Activated T-cell treated with anti-CD3 and anti-CD28 coated beads, Interleukin-2, amount 50 U/mL, for 1 hour (primary cell): ENCODE measurements at places on chromosomes 12 and 14.

- no peak for DNase-seq
Observed at GRCh38 chr14:51182131-51182565, 57.9 kb upstream of the TMX1 start.

- DNase-seq: no peak
Observed at GRCh38 chr14:48546996-48547395, 871.6 kb upstream of the MDGA2 start.

GRCh38 chr12:101557094-101557493 is 37.7 kb upstream of the MYBPC1 start:
- DNase-seq: no peak

- DNase-seq: no peak
Observed at GRCh38 chr12:26271889-26272492, 76.6 kb downstream of the SSPN start.

- DNase-seq: no peak
Observed at GRCh38 chr12:118465706-118466105, 89.4 kb downstream of the SUDS3 start.

DNA sequence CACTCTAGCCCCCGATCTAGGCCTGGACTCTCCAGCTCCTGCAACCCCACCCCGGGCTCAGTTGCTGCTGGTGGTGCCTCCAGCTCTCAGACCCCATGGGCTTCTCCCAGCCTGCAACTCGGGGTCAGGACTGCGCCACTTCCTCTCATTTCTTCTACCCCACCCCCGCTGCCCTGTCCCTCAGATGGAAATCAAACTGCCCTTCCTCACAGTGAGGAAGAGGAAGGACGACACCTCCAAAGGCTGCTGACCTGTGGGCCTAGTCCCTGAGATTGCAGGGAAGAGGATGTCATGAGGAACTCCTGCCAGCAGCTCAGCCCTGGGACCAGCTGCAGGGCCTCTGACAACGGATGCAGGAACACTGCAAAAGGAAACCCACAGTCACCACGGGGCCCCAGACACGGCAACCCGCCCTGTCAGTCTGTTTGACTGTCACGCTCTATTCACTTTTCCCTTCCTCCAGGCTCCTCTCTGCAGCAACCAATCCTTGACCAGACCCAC is 29.3 kb upstream of the PNMA1 start:
- DNase-seq: peak; percentile 66

GRCh38 chr12:51377099-51377984 is 13.9 kb downstream of the GALNT6 start:
- no peak for DNase-seq

GRCh38 chr12:117486840-117487659 is 125.6 kb upstream of the NOS1 start:
- DNase-seq: no peak

DNA sequence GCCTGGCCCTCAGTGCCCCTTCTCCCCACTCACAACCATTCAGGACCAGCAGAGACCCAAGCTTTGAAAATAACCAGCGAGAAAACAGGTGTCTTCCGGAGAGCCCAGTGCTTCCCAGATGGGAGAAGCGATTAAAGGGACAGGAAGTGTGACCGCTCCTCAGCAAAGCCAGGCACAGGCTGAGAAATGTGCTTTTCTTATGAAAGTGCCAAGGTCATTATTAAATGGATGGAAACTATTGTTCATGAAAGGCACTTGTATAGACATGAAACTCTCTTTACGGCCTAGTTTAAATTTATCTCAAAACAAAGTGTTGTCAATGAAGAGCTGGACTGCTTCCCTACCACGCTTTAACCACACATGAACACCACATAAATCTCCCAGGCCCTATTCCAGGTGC is 210.4 kb downstream of the SPTSSA start:
- no peak for DNase-seq

DNA sequence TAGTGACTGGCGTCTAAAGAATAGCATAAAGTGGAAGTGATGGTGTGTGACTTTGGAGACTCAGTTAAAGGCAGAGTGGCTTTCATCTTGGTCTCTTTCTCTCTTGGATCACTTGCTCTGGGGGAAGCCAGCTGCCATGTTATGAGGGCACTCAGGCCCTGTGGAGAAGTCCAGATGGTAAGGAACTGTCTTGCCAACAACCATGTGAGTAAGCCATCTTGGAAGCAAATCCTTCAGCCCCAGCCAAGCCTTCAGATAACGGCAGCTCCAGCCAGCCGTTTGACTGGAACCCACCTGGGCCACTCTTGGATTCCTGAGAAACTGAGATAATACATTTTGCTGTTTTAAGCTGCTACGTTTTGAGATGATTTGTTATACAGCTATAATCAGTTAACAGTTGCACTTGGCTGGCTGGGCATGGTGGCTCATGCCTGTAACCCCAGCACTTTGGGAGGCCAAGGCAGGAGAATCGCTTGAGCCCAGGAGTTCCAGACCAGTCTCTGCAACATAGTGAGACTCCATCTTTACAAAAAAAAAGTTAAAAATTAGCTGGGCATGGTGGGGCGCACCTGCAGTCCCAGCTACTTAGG is 7.7 kb upstream of the LRRC23 start:
- DNase-seq: no peak

GRCh38 chr14:103735022-103735421 is 19.4 kb downstream of the ZFYVE21 start:
- no peak for DNase-seq

DNA sequence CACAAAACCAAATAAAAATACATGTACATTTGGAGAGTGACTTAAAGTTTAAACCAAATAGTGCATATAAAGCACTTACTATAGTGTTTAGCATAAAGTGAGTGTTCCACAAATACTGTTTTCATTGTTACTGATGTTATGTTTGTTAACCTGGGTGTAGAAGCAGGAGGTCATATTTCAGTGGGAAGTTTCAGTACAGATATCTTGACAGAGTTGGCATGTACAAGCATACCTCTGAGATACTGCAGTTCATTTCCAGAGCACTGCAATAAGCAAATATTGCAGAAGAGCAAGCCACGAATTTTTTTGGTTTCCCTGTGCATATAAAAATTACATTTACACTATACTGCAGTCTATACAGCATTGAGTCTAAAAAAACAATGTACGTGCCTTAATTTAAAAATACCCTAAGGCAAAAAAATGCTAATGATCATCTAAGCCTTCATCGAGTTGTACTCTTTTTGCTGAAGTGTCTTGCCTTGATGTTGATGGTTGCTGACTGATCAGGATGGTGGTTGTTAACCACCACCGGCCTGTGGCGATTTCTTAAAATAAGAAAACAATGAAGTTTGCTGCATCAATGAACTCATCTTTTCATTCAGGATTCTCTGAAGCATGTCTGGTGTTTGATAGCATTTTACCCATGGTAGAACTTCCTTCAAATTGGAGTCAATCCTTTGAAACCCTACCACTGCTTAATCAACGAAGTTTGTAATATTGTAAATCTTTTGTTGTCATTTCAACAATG is 361.1 kb upstream of the RPL10L start:
- DNase-seq: no peak

DNA sequence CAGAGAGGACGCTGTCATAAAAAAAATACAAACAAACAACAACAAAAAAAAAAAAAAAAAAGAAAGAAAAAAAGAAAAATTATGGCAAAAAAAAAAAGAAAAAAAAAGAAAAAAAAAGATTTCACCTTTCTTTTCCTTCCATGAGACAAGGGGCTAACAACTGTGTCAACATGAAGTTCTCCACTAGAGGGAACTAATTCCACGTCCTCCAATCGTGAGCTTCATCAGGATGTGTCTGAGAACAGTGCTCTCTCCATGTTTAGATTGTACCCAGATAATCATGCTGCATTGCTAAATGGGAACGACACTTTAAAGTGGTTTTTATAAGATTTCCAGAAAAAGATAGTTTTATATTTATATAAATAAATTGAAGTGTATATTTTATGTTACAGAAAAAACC is 96.2 kb upstream of the PTPRB start:
- no peak for DNase-seq

- no peak for DNase-seq
Observed at GRCh38 chr12:12095021-12095420, 24.3 kb downstream of the BCL2L14 start.

GRCh38 chr12:34142430-34142829 is 120.1 kb downstream of the ALG10 start:
- DNase-seq: no peak

DNA sequence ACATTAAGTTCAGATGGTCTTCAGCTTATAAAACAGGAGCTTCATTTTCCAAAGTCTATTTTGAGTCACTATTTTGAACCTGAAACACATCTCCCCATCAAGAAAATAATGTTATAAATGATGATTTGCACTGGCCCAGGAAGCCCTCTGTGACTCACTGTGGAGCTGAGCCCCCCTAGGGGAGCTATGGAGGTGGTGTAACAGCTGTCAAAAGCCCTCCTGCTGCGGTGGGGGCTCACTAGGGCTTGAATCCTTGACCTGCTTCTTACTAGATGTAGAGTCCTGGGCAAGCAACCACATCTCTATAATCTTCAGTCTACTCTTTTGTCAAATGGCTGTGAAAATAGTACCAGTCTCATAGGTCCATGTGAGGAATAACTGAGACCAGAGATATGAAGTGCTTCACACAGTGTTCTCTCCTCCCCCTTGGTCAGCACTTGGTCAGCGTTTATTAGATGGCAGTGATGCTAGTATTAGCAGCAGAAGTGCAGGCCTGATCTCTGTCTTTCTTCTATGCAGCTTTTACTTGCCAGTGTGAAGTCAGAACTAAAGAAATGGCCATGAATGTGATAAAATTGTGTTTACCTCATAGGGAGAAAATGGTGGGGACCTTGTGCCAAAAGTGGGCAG is 83.4 kb downstream of the RTN1 start:
- DNase-seq: no peak

- DNase-seq: no peak
Observed at GRCh38 chr12:11746024-11746771, 96.7 kb downstream of the ETV6 start.

- no peak for DNase-seq
Observed at GRCh38 chr12:30197392-30198057, 413.8 kb upstream of the TMTC1 start.

- DNase-seq: peak; percentile 60
Observed at GRCh38 chr14:89767861-89768268, 186.7 kb downstream of the EFCAB11 start.

DNA sequence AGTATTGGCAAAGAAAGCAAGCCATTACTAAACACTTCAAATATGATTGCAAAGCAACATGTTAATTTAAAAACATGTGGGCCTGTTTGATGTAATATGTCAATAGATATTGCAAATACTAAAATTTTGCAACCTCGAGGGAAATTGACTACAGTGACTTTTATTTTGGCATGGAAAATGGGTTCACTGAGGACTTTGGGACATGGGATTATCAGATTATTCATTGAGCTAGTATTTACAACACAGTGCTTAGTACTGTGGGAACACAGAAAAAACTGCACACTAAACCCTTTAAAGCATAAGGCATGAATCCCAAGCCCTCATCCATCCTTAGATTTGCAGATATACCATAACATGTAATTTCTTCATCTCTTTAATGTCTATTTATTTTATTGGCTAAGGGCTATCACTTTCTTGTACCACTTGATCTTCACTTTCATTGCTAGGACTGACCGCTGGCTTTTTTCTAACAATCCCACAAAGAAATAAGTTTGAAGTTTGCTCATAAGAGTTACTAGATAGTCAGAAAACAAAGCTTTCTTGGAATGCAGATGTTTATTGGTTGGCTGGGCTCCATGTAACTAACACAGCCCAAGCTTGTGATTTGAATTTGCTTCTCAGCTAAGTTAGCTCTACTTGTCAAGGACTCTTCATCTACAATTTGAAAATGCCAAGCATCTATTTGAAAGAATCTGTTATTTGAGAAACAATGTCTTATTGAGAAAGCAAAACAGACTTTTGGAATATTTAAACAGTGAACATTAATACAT is 48.7 kb downstream of the PPFIBP1 start:
- DNase-seq: no peak

- no peak for DNase-seq
Observed at GRCh38 chr12:52232203-52232673, 805 bp upstream of the KRT7 start.

- DNase-seq: no peak
Observed at GRCh38 chr12:32390572-32391219, 8.7 kb upstream of the FGD4 start.

DNA sequence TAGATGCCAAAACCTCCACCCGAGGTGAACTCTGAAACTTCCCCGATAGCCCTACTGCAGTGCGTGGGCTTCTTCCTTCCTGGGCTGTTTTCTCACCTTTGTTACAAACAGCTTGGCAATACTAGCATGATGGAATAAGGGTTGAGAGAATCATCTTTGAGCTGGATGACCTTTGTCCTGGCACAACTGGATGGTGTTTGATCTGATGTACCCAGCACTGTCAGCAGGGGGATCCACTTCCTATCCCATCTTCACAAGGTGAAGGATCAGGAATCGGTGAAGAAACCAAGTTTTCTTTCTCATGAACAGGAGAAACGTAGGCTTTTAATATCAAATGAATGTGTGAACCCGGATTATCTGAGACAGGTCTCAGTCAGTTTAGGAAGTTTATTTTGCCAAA is 19.5 kb upstream of the LRRC10 start:
- DNase-seq: no peak

DNA sequence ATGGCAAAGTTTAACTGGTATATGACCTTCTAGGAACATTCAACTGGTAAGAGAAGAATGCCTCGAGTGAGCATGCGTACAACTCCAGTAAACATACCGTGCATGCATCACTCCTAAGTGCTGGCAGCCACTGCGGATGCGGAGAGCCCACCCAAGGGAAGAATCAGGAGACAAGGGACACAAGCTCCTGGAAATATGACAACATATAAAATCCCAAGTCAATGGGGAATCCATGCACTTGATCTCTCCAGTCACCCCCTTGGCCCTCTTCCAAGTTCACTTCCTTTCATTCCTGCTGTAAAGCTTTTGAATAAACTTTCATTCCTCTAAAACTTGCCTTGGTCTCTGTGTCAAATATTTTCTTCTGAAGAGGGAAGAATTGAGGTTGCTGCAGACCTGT is 168.7 kb upstream of the TMCC3 start:
- no peak for DNase-seq

DNA sequence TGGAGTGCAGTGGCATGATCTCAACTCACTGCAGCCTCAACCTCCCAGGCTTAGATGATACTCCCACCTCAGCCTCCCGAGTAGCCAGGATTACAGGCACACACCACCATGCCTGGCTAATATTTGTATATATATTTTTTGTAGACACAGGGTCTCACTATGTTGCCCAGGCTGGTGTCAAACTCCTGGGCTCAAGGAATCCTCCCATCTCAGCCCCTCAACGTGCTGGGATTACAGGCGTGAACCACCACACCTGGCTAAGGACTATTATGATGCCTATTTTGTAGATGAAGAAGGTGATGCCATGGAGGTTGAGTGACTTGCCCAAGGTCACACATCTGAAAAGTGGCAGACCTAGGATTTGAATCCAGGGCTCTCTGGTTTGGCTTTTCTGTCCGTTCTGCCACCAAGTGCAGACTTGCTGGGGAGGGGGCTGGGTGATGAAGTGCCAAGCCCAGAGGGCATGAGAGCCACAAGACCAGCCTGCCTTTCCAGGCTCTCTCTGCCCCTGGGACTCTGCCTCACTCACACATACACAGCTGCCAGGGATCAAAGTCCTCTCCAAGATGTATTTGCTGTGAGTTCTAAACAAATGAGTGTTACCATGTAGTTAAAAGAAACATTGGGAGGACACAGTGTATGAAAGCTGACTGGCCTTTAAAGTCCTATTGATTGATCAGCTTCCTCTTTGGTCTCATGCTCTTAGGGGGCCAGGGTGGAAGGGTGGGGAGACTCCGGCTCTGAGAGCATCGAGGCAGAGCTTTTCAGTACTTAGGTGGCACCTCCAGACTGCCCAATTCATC is 21.3 kb upstream of the RBM19 start:
- DNase-seq: no peak
